ENCODE measurements at places on chromosomes 4 and X.

- DNase-seq, result no peak
Observed at GRCh38 chr4:8205749-8206611, 6.9 kb downstream of the SH3TC1 start.

DNA sequence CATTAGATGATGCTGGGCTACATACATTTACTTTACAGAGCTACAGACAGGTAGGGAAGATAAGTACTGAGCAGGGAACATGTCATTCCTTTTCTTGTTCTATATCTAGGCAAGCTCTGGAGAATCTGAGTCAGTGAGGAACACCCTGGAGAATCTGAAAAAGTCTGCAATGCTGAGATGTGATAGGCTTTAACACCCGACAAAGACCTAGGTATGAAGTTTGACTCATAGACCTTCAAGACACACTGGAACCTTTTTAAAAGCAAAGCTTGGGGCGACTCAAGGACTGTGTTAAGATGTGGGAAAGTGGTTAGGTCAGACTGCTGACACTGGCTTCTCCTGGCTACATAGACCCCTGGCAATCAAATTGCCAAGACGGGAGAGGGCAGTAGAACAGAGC, 42.8 kb downstream of the OSTC start:
- DNase-seq, result no peak

- DNase-seq, result no peak
Observed at GRCh38 chrX:11374570-11374969, 81.4 kb downstream of the AMELX start.

GRCh38 chr4:113673450-113673849, 88.1 kb downstream of the CAMK2D start:
- DNase-seq, result peak; percentile 9

- DNase-seq, result no peak
Observed at GRCh38 chr4:15521442-15522039, 51.9 kb downstream of the CC2D2A start.

GRCh38 chr4:21744046-21744445, 204.5 kb downstream of the KCNIP4 start:
- DNase-seq, result no peak

Measured in activated gamma-delta T cell treated with anti-CD3 and anti-CD28 coated beads, Interleukin-2, amount 50 U/mL, for 16 hours (primary cell).